T-helper 9 cell (primary cell): ENCODE measurements at places on chromosomes 12 and 14.

DNA sequence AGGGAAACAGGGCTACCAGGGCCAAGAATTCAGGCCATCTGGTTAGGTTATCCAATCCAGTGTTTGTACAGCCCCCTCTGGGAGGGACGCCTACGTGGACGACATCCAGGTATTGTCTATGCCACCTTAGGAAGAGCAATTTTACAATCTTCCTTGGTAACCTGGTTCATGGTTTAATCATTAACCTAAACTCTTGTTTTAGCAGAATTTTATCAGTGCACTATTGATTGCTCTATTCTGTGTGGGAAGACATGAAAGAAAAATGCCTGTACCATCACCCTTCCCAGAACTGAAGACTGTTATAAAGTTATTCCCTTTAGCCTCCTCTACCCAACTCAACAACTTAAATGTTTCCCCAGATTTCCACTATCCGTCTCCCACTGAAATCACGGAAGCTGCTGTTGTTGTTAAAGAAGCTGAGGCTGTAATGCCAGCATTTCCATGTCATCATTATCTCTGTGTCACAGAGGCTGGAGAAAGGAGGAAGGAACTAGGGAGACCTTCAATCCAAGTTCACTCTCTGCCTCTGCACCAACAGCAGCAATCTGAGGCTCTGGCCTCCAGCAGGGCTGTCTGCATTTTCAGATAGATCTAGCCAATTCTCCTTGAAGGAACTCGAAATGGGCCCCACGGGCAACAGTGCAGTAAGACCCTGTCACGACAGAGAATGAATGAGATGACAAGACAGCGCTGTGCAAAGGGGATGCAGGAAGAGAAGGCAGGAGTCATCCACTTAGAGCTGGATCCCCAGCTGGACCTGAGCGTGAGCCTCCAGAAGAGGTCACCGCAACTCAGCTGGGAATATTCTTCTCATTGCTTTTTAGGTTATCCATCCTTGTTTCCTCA, 183.4 kb upstream of the GZMB start:
- no peak for DNase-seq

DNA sequence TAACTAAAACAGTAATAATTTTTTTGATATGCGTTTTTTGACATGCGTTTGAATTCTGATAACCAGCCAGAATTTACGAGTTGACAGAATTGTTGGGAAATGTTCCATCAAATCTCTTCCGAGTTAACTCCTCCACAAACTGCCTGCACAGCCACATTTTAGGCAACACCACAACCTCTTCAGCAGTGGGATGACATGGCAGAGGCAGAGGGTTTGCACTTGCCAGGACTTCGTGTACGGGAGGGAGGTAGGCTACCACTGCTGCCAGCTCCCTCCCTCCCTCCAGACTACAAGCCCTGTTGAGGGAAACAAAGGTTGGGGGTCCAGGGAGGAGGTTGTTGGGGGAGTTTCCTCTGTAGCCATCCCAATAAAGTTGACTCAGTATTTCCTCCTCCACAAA, 14.5 kb upstream of the ACTR6 start:
- DNase-seq = no peak

DNA sequence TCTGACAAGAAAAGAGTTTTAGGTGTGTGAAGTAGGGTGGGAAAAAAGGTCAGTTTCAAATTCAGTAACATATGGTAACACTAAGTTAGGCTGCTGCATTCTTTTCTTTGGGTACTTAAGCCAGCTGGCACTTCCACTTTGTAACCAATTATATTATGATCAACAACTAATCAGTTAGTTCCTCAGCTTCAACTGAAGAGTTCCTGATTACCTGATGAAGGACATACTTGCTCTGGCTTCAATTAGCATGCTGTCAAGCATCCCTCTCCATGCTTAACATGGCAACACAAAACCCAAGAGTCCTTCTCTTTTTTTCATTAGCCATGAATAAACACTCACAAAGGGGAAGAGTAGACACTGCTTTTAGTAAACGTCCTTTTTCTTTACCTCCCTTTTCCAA, 6.8 kb upstream of the KANSL2 start:
- no peak for DNase-seq

- no peak for DNase-seq
These were observed 237.9 kb upstream of the DAAM1 start for GRCh38 chr14:58950555-58950954.

- DNase-seq = no peak
These were observed 37.9 kb downstream of the ISCA2 start for GRCh38 chr14:74531467-74531866.

DNA sequence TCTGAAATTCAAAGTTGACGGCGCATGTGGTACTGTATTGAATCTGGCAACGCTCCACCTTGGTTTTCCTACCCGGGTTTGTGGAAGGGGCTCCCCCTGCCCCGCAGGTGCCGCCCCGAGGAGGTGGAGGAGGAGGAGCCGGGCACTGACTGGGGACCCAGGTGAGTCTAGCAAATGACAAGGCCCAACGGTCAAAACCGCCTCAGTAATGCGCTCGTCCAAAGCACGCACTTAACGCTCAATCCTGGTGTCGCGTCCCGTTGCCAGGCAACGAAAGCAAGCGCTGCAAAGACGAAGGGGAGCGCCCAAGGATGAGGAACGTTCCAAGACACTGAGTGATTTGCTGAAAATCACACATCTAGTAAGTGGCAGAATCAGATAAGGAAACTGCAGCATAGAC, 24.0 kb upstream of the CLEC4E start:
- DNase-seq = no peak

- no peak for DNase-seq
These were observed 7.5 kb downstream of the NID2 start for GRCh38 chr14:52061390-52061789.
